A549 treated with CpdA at 1 μM for 4 hours (cell line): ENCODE measurements at places on chromosomes 1 and 21. TPM values are rescaled to one million over a fixed set of nuclear protein-coding genes. Genes with fewer than 3 reads are reported as not detected.

Gene OR2L5
- not detected in 5 replicates for total RNA-seq

Gene RAB29
- total RNA-seq, result 12.2 to 14.4 TPM (median 13.3 TPM) in 5 replicates

Gene HAPLN2
- 0.03 TPM in 1 of 5 replicates, not detected in the others for total RNA-seq

Gene SPATA46
- not detected in 5 replicates for total RNA-seq
